NCI-H2171 treated with DMSO at 0.1 percent for 48 hours (cell line): ENCODE measurements at places on chromosomes 2 and 18.

- no peak for DNase-seq
Observed at GRCh38 chr2:231379266-231380215, 16.0 kb upstream of the B3GNT7 start.

GRCh38 chr2:1567556-1568344 lies 154.5 kb downstream of the TPO start:
- no peak for DNase-seq

- DNase-seq, result no peak
Observed at GRCh38 chr2:150513647-150514046, 26.2 kb upstream of the RND3 start.

- DNase-seq, result no peak
Observed at GRCh38 chr2:230942371-230942770, 17.3 kb upstream of the GPR55 start.

GRCh38 chr2:212227755-212228154 lies 310.8 kb downstream of the ERBB4 start:
- peak; percentile 94 for DNase-seq

DNA sequence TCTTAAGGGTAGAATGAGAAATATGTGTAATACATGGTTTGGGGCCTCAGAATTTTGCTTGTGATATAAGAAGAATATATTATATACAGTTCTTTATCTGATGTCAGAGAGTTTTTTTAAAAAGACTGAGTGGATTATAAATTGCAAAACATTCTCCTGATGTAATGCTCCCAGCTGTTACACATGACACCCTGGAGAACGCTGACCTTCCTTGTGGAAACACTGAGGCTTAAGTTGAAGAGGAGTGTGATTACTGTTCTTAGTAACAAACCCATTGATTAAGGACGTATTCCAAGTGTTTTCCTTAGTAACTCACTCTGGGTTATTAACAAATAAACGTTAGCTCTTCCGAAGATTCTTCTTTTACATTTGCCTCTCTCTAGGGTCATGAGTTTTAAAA lies 1069.3 kb upstream of the CNTNAP5 start:
- DNase-seq, result no peak

- DNase-seq, result no peak
Observed at GRCh38 chr18:22063672-22064071, 105.7 kb upstream of the GATA6 start.

DNA sequence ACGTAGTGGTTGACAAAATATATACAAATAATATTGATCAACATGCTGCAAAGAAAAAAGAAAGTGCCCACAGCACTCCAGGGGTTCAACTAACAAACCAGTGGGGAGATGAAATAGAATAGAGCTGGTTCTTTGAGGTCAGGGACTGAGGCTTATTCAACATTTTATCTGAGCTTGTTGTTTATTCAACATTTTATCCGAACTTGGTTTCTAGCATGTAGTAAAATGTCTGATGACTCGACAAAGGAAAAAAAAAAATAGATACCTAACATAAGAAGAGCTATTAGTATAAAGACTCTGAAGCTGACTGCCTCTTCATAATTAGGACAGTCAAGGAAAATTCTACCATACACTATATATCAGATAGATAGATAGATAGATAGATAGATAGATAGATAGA lies 440.9 kb downstream of the NRXN1 start:
- no peak for DNase-seq

- no peak for DNase-seq
Observed at GRCh38 chr2:2896643-2897042, 481.0 kb downstream of the EIPR1 start.

DNA sequence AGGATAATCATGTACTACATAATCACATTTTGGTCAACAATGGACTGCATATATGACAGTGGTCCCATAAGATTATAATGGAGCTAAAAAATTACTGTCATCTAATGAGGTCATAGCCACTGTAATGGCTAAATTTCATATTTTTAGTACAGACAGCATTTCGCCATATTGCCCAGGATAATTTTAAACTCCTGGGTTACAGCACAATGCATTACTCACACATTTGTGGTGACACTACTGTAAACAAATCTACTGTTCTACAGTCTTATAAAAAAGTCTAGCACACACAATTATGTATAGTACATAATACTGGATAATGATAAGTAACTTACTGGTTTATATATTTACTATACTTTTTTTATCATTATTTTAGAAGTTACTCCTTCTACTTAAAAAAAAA lies 12.8 kb downstream of the EIF2AK2 start:
- no peak for DNase-seq

- no peak for DNase-seq
Observed at GRCh38 chr2:58046335-58046584, 346 bp upstream of the VRK2 start.

DNA sequence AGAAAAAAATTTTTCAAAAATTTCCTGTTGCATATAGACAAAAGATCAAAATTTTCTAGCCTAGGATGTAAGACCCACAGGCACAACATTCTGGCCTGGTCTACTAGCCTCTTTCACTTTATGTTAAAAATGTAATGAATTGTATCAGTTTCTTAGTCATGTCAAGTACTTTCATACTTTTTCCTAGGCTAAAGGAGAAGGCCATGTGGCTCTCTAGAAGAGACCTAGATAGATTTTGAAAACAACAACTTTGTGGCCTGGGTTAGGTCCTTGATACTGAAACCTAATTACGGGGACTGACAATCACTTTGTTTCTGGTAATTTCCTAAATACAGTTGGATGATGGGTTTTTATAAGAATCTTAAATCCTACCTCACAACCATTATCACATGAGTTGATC lies 74.8 kb upstream of the FSIP2 start:
- DNase-seq, result no peak

DNA sequence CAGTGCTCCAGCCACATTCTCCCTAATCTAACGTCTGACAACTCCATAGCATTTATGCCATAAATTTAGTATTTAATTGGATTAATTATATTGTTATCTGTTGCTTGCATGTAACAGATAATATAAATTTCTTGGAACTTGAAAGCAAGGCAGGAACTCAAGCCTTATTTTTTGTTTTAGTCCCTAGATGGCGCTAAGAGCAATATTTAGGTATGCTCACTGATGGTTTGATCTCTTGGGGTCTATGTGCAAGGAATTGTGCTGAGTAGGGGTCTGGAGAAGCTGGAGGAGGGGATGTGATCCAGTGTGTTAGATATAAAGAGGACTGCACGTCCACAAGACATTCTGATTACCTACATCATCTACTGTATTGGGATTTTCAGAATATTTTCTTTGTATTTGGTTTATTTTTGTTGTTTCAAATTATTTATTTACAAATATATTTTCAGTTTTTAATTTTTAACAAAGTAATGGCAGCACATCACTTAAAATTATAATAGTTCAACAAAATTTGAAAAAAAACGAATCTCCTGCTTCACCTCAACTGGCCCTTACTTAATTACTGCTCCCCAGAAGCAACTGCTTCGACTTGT lies 32.8 kb downstream of the KATNAL2 start:
- DNase-seq, result peak; percentile 16

DNA sequence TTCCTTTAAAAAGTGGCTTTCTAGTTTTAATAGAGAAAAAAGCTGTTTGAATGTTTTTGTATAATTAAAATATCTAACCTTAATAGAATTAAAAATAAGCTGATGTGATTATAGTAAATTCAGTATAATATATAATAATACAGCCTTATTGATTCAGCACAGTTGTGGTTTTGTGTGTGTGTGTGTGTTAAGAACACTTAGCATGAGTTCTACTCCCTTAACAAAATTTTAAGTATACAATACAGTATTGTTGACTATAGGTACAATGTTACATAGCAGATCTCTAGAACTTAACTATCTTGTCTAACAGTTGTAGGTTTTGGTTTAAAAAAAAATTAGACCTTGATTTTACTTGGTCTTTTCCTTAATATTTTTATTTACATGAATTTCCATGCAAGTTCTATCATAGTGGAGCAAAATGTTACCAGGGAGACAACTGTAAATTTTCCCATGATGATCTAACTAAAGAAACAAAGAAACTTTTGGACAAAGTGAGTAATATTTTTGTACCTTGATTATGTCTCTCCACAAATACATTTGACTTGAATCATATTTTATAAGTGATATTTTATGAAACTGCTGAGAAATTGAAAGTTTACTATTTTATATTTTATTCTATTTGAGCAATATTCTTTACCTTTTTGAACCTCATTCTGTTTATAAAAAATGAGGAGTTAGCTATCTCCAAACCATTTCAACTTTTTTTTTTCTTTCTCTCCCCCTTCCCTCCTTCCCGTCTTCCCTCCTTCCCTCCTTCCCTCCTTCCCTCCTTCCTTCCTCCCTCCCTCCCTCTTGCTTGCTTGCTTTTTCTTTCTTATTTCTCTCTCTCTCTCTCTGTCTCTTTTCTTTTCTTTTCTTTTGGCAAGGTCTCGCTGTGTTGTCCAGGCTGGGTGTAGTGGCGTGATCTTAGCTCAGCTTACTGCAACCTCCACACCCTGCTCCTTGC lies 46.3 kb downstream of the ZC3H6 start:
- no peak for DNase-seq

DNA sequence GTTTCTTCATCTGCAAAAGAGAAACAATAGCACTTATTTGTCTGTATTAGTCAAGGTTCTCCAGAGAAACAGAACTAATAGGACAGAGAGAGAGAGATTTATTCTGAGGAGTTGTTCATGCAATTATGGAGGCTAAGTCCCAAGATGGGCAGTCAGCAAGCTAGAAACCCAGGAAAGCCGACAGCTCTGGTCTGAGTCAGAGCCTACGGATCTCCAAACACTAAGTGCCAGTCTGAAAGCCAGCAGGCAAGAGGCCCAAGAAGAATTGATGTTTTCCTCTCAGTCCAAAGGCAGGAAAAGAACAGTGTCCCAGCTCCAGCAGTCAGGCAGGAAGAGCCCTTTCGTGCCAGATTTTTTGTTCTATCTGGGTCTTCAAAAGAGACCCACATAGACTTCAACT lies 36.5 kb upstream of the SLC66A3 start:
- no peak for DNase-seq

DNA sequence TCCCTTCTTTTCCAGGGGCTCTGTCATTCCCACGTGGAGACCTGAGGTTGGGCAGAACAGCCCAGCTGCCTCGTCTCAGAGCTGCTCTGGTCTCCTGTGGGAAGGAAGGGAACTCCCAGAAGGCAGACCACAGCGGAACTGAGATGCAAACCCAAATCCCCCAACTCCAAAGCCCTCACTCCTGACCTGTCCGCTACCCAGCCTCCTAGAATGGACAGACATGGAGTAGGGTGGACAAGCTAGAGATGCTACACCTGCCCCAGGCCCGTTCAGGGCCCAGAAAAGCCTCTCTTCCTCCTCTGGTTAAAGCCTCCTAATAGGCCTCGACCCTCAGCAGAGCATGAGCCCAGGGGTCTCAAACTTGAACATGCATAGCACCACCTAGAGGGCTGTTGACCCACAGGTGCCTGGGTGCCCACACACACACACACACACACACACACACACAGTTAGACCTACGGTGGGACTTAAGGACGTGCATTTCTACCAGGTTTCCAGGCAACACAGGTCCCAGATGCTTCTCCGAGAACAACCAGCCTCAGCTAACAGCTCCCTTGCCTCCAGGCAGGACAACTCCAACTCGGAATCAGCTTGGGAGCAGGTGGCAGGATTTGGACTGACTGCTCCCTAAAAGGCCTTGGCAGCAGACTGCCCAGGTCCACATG lies 93.5 kb downstream of the TNS1 start:
- DNase-seq, result no peak

DNA sequence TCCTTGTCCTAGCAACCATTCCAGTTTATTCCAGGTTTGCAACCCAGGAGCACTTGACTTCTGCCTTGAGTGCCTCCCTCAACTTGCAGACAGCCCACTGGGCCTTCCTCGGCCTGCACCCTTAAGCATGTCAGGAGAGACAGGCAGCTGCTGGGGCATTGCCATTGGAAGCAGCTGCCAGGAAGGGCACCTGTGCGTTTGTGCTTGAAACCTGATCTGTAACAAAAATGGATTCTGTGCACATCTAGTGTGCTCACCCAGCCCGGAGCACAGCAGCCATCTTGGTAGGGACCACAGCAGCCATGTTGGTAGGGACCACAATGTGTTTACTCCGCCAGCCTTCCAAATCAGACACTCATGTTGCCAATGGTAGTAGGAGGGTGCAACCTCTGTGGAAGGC lies 44.3 kb upstream of the GLI2 start:
- peak; percentile 85 for DNase-seq

GRCh38 chr18:48638451-48638850 lies 99.6 kb downstream of the CTIF start:
- DNase-seq, result no peak

GRCh38 chr2:83951378-83951947 lies 507.6 kb downstream of the SUCLG1 start:
- DNase-seq, result no peak

GRCh38 chr18:6414118-6414722 lies 491 bp downstream of the L3MBTL4 start:
- DNase-seq, result peak; percentile 34

DNA sequence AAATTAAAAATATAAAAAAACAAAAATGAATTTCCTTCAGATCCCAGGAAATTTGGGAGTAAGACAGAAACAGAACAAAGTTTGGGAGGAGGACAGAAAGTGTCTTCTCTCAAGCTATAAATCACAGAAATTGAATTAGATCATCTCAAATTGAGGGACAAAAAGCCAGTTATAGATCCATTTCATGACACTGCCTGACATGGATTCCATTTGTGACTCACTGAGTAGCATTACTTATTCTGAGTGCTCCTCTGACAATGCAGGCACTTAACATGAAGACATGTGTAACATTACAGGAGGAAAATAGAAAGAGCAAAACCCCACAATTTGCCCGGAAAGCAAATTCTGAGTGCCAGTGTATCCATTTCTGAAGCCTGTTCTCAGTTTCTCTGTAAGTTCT lies 63.9 kb upstream of the CREB1 start:
- DNase-seq, result no peak

DNA sequence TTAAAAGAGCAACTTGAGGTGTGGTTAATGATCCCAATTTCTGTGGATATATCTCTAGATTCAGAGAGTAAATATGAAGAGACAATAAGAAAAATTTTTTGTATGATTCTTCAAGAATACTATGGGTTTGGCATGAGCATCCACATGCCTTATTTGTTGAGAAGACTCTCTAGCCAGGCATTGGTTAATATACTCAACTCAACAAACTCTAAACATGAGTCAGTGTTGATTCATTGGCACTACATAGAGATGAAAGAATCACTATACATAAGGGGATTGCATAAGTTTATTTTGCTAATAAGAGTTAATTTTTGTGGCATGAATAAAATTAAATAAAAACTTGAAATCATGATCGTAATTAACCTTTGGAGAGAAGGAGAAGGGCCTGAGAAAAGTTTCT lies 930.2 kb upstream of the LRRTM1 start:
- DNase-seq, result no peak

DNA sequence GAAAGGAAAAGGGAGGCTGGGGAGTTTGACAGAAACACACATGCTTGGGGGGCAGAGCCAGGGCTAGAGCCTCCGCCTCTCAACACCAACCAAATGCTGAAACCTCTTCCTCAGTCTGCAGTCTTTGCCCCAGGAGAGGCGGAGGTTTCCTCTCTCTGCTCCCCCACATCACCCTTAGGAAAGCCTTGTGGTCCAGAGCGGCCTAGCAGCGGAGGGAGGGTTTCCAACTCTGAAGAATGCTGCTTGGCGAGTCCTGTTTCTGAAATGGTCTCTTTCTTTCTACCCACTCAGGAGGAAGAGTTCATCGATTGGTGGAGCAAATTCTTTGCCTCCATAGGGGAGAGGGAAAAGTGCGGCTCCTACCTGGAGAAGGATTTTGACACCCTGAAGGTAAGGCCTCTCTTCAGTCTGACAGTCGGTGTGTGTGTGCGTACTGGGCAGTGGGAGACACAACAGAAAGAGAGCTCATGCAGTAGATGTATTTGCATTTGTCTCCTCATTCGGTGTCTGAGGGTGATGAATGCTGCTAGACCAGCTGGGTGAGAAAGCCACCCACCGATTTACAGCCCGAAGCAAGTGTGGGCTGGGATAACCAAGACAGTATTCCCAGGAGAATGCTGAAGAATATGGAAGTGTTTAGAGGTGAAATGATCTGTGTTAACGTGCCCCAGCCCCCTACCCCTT lies 190.5 kb downstream of the DYSF start:
- DNase-seq, result no peak
